ENCODE measurements at places on chromosomes 1 and 21.

GRCh38 chr1:85411567-85412305 is 53.2 kb downstream of the DDAH1 start:
- DNase-seq: no peak

- no peak for DNase-seq
Measured at GRCh38 chr21:16418642-16419041, 688.9 kb downstream of the USP25 start.

DNA sequence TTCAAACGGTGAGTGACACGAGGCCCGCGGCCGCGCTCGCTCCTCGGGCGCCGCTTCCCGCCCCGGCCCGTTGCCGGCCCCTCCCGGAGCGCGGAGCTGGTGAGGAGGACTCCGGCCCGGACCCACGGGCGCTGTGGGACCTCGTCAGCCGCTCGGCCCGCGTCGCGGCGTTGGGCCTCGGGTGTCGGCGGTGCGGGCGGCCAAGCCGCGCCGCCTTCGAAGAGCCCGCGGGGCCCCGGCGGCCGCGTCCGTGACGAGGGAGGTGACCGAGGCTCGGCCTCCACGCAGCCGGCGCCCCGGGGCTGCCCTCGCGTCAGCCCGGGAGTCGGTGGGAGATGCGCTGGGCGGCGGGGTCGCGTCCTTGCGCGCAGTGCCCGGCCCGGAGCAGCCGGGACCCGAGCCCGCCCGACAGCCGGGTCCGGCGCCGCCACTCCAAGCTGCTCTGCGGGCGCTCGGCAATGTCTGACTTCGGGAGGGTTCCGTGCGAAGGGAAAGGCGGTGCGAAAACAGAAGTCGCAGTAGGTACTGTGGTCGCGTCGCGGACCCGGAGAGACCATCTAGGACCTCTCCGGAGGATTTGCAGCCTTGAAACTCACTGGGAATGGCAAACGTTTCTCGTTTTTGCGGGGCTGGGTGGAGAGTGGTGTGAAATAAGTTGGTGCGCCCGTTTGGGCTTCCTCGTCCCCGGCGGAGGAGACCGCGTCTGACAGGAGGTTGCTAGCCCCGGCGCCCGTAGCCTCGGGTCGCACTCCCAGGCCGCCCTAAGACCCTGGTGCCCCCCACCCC is 829 bp downstream of the SPEN start:
- DNase-seq: no peak

- no peak for DNase-seq
Measured at GRCh38 chr1:90710579-90711536, 6.2 kb downstream of the BARHL2 start.

- DNase-seq: no peak
Measured at GRCh38 chr1:121566346-121566745, 381.6 kb downstream of the SRGAP2C start.

- no peak for DNase-seq
Measured at GRCh38 chr1:218324226-218324580, 20.9 kb upstream of the TGFB2 start.

DNA sequence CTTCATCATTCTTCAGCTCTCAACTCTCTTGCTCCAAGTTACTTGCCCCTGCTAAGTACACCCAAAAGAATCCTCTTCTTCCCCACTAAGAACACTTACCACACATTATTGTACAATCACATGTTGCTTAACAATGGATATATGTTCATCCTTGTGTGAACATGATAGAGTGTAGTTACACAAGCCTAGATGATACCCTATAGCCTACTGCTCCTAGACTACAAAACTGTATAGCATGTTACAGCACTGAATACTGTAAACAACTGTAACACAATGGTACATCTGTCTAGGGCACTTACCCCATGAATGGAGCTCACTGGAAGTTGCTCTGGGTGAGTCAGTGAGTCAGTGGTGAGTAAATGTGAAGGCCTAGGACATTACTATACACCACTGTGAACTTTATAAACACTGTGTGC is 77.4 kb downstream of the RERE start:
- DNase-seq: no peak

DNA sequence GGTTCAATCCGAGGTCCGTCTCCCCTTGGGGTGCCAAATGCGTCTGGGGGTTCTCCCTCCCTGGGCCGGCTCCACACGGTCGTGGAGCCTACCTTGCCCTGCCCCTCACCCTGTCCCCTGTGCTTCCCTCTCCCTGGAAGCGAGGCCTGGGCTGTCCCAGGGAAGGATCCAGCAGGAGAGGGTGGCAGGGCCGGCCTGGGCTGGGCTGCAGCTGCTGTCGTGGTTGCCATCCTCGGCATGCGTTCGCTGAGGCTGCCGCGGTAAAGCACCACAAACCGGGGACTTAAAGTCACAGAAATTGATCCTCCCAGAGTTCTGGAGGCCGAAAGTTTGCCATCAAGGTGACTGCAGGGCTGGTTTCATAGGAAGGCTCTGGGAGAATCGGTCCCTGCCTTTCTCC is 123.0 kb upstream of the TMPRSS2 start:
- DNase-seq: no peak

DNA sequence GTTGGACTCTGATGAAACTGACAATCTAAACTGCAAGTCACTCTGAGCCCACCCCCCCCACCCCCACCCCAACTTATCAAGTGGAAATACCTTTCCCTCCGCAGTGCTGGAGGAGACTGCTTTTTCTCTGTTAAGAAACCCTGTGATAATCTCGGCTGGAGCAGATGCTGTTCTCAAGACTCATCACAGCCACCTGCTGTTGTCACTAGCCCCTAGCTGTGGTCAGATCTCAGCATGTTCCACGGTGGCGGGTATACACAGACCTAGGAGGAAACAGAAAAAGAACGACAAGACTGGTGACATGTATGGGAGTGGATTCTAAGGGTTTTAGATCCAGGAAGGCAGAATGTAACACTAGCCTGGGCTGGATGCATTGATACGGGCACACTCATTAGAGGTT is 2.3 kb downstream of the ACTL8 start:
- DNase-seq: no peak

All from C1 segment of cervical spinal cord (tissue), 14 donors.